ENCODE measurements at places on chromosomes 4 and X. TPM values are rescaled to one million over a fixed set of nuclear protein-coding genes. Genes with fewer than 3 reads are reported as not detected.

- DNase-seq, result no peak
These were observed 67.9 kb downstream of the CHRNA9 start for GRCh38 chr4:40403081-40403480.

DNA sequence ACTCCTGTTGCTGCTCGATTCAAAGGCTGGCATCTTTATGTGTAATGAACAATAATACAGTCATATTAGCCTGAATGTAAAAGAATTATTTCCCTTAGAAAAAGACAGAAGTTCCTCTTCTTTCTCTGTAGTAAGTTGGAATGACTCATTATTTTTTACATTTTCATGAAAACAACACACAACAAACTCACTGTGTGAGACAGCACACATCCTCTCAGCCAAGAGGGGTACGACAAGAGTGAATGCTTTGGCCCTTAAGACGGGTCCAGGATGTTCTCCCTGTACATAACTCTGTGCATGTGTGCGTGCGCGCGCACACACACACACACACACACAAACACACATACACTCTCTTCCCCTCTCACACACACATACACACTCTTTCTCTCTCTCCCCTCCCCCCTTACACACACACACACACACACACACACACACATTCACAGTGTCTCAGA is 72.8 kb downstream of the MANBA start:
- DNase-seq, result no peak

- DNase-seq, result peak; percentile 65
These were observed 68.0 kb downstream of the NOCT start for GRCh38 chr4:139083607-139083955.

GRCh38 chr4:164613792-164614191 is 140.1 kb upstream of the SMIM31 start:
- DNase-seq, result peak; percentile 0

DNA sequence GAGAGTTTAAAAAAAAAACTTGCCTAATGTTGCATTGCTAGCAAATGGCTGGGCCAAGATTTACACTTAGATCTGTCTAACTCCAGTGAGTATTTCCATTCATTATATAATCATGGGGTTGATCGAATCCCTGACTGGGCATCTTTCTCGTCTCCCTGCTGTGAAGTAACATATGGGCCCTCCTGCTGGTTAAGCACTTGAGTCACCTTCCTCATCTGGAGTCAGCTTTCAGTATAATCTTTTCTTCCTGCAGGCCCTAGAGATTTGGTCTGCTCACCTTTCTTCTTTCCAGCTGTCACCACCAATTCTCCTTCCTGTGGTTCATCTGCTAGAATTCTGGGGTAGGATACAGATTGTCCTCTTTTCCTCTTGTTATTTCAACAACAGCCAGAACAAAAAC is 41.6 kb downstream of the TIGD2 start:
- DNase-seq, result no peak

DNA sequence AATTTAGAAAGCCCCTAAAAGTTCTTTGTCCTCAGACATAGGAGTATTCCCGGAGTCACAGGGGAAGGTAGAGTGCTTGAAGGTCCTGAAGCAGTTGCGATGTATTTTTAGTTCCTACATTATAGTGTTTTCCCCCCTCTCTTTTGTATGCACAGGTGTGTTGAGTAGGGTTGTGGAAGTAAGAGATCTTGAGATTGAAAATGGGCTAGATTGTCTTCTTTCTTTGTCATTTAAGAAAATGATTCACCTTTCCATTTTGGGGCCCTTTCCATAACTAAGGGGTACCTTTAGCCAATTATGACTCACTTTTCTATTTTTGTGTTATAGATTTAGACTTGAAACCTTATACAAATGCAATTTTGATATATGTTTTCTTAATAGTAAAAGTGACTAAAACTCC is 75.8 kb upstream of the AFF2 start:
- DNase-seq, result no peak

DNA sequence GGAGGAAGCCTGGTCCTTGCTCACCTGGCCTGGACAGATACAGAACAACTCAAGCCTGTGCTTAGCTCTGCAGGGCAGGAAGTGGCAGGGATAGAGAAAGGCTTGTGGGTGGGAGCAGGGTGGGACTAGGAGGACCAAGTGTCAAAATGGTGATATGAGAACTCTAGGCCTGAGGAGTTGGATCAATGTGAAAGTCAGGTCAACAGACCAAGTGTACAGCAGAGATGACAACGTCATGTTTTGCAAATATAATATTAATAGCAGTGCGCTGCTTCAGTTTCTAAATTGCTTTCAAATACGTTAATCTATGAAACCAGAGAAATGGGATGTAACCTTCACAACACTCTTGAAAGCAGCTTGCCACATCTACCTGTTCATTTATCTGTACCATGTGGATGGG is 114.2 kb upstream of the MAP3K15 start:
- no peak for DNase-seq

Gene MAGEA11
- 0.42 TPM for total RNA-seq

Gene OTUD6A
- not detected for total RNA-seq

Gene SLC39A8
- total RNA-seq, result 16.1 TPM

Gene CXCL3
- 0.81 TPM for total RNA-seq
